GM23248 (cell line): ENCODE measurements at places on chromosomes 5 and 9. TPM values are rescaled to one million over a fixed set of nuclear protein-coding genes. Genes with fewer than 3 reads are reported as not detected.

The ACTL7A gene
- not detected in 2 replicates for total RNA-seq

The PAEP gene
- total RNA-seq = not detected in 2 replicates

DNA sequence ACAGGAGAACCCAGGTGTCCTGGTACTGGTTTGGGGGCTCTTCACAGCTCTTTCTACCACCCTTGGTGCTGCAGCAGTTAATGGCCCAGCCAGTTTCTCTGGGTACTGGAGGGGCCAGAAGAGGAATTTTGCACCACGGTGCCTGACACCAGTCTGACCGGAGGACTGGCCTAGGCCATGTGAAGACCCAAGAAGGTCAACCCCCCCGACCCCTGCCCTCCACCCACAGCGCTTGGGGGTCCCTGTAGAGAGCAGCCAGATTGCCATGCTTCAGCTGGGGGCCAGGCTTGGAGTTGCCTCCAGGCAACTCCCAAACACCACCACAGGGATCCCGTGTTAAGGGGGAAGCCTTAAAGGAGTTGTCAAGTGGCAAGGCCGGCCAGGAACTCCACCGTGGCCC lies 6.2 kb downstream of the ARSI start:
- no peak for DNase-seq

DNA sequence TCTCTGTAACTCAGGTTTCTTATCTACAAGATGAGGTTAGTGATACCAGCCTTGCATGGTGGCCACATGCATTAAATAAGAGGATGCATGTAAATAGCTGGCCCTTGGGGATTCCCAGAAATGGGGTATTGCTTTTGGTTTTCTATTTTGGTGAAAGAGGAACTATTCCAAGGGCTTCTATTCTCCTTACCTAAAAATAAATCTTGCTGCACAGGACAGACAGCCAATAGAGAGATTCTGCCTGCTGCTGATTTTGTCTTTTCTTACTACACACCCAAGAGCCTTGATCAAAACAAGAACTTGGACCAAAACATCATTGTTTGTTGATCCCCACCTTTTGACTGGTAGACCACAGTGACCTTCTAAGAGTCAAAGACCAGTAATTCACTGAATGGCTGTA lies 161.8 kb downstream of the PJA2 start:
- no peak for DNase-seq
